ENCODE measurements at places on chromosomes 3 and 15. TPM values are rescaled to one million over a fixed set of nuclear protein-coding genes. Genes with fewer than 3 reads are reported as not detected.

DNA sequence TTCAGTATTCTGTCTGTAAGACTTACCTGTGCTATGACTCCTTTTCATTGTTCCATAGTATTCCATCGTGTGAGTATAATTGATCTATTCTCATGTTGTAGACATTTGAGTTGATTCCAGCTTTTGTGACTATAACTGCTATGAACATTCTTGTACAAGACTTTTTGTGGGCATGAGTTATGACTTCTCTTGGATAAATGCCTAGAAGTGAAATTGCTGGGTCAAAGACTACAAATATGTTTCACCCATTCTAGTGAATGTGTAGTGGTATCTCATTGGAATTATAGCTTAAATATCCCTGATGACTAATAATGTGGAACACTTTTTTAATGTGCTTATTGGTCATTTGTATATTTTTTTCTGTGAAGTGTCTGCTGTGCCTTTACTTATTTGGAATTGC, 27.6 kb upstream of the NPHP3 start:
- DNase-seq, result no peak

DNA sequence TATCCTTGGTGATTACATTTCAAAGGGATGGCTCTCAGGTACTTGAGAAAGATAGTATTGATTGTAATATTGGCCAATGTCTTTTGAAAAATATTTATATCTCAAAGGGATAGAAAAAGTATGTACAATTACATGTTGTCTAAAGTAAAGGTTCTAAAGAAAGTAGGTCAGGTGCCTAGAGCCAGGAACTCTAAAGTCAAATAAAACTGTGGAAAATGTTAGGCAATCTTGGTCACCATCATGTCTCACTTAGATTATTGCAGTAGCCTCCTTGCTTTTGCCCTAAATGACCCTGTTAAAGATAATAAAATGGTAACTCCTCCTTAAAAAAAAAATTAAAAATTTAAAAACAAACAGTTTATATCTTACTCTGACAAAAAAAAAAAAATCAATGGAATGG, 198.5 kb upstream of the ARPP21 start:
- DNase-seq, result no peak

Gene BCL2A1
- 0.94 TPM for total RNA-seq

Gene SKOR1
- total RNA-seq, result 0.16 TPM

Gene TUSC7
- not detected for total RNA-seq

DNA sequence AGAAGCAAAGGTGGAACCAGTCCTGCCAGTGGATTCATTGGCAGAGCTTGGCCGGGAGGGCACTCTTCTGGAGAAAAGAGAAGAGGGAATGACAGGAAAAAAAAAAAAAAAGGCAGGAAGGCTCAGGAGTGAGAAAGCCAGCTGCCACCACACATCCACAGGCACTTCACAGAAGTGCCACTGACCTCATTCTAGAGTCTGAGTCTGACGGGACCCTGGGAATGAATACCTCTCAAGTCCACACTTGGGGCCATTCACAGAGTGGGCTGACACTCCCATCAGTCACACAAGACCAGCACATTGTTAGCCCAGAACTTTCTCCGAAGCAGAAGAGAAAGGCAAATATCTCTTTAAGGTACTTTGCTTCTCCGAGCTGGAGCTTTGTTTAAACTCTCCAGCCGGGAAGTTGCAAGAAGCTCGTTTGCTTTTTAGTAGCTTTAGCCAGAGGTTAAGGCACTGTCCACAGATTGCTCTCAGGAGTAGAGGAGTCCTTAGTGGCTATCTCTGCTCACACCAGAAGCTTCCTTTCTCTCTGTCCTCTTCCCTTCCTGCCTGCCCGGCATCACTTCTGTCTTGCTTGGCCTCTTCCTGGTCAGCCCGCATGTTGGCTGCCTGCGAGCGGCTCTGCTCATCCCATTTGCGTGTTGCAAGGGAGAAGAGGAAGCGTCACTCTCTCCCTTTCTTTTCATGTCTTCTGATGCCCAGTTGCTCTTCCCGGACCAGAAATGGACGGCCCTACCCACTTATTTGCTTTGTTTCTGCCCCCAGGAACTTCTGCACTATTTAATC, 53.8 kb downstream of the CMTM6 start:
- no peak for DNase-seq

DNA sequence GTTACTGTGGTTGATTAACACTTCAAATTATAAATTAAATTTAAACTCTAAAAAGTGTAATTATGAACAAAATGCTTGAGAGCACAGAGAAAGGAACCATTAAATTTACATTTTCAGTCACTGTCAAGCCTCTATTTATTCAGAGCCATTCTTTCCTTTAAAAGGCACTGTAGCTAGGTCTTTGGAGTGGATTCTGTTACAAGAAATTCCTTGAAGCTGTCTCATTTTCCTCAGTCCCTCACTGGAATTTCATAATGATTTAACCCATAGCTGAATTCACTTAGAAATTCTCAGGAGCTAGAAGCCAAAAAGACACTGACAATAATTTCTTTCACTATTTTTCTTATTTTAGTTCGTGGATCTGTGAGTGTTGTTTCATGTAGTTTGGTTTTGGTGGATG, 81.2 kb upstream of the TCF12 start:
- no peak for DNase-seq

GRCh38 chr15:90967206-90967605, 12.5 kb downstream of the RCCD1 start:
- no peak for DNase-seq

DNA sequence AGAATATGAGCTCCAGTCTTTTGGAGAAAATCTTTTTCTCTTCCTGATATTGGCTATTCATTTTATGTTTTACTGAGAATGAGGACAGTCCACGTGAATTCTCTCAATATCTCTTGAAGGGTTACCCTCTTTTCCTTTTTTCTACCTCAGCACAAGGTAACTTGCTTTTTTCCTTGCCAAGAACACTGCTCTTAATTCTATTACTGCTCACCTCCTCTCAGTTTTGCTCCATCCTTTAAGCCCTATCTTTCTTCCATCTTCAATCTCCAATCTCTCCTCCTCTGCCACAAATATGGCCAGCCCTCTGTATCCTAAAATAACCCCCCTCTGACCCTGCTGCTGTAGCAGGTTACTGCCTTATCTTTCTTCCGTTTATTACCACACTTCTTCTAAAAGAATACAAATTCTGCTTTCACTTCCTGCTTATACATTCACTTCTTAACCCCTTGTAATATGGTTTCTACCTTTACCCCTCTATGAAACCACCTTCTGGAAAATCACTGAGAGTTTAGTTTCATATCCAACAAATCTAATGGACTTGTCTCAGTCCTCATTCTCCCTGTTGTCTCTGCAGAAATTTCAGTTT, 89.0 kb downstream of the NFKBIZ start:
- DNase-seq, result no peak

DNA sequence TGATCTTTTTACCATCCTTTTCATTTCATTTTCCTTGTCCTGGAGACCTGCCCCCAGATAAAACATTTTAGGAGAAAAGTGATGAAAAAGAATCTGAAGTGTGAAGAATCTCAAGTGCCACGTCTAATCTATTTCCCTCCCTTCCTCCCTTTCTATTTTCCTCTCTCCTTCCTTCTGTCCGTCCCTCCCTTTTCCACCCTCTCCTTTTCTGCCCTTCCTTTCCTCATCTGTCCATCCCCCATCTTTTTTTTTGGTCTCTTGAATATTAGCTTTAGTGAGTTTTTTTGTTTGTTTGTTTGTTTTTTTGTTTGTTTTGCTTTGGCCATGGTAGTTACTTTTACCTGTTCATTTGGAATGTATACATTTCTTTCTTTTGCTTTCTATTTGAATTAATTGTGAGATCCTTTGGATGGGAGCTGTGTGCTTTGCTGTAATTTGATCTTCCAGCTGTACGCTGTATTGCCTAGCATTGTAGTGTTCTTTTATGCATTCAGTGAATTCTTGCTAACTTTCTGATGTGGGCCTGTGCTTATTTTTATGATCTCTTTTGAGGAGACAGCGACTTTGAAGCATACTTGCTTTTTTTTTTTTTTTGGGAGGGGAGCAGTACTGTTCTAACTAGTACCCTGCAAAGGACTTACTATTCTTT, 19.2 kb downstream of the CDIN1 start:
- no peak for DNase-seq

Gene UTS2B
- total RNA-seq, result 1.6 TPM

Gene TUSC2
- 16.2 TPM for total RNA-seq

GRCh38 chr3:189096092-189096491, 75.7 kb upstream of the TPRG1 start:
- no peak for DNase-seq

Gene VPS39
- 52.3 TPM for total RNA-seq

DNA sequence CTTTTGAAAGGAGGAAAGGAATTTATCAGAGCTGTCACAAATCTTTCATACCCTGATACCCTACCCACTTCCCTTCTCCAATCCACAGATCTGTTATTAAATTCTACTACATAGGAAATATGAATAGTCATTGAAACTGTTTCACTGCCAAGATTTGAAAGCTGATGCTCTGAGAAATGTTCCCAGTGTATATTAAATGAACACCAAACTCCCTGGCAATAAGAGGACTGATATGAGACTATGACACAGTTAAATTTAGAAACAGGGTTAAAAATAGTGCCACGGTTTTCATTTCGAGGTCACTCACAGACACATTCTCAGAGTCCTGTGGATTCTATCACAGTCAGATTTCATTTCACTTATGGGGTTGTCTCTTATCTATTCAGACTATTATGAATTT, 27.2 kb upstream of the GBE1 start:
- no peak for DNase-seq

DNA sequence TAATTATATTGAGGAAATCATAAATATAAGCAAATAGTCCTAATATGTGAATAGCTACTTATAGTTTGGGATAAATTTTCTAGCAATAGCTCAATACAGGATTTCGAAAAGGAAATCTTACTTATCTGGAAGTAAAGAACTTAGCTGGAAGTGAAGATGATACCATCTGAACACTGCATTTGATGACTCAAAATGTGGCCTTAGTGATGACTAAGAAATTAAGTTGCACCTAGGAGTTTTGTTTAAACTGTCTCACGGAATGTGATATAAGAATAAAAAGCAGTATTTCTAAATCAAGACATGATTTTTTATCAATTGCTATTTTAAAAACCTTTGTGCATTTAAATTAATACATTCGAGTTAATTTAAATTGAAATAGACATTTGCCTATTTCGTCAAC, 91.2 kb downstream of the EOMES start:
- no peak for DNase-seq

DNA sequence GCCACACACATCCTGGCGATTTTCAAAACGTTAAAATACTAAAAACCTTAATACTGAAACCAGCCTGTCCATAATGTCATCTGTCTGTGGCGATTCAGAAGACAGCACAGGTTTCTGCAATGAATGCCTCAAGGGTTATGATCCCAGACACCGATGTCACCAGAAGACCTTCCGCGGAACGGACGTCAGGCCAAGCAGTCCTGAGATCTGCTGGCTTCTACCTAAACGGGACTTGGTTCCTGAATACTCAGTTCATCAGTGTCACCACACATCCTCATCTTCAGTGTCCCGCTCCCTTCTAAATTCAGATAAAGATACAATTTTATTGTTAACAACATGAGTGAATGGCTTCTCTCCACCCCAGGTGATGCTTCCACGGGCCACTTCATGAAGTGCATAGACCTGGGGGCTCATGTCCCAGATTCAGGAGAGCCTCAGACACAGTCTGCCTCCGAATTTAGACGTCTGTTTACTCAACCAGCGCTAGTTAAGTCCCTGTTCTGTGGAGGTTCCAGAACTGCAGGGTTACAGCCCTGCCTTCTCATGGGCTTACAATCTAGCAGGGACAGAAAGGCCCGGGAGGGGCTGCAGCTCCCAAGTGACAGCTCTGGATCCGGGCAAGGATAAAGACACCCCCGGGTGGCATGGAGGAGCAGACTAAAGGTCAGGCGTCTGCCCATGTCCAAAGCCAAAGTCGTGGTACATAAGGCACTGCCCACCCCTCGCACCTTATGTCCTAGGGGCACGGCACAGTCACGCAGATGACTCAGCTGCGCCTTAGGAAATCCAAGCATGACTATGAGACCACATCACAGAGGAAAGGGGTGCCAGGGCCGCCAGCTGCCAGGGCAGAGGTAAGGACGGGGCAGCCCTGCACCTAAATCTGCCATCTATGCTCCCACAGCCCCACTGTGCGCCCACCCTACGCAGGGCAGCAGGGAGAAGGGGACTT, 75.9 kb downstream of the VGLL4 start:
- peak; percentile 39 for DNase-seq

DNA sequence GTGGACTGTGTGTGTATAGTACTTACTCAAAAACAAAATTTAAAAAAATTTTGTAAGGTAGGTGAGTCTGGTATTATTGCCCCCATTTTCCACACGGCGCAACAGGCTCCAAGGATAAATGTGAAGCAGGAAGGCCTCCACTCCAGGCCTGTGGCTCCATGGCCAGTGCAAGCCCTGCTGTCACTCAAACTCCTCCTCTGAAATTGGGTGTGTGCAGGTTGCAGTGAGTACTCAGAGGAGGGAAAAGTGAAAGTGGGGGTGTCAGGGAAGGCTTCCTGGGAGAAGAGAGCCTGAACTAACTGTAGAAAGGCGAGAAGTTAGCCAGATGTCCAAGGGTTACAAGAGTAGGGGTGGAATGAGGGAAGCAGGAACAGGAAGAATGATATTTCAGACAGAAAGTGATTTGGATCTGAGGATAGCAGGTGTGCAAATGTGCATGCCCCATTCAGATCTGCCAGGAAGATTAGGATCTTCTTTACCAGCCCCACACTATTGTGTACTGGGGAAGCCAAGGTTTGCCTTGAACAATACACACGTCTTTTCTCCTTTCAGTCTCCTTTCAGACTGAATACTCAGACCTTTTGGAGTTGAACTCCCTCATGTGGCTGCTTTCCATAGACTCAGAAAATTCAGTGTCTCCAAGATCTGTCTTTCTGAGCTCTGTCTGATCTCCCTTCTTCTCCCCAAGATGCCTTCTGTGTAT, 48.7 kb upstream of the RYK start:
- no peak for DNase-seq

GRCh38 chr15:71337197-71337845, 222.1 kb downstream of the THSD4 start:
- DNase-seq, result no peak

Gene UQCC5
- 4.1 TPM for total RNA-seq

Gene DPPA4
- total RNA-seq, result under 0.01 TPM

Gene RNU5B-1
- not detected for total RNA-seq

Gene ILDR1
- not detected for total RNA-seq

DNA sequence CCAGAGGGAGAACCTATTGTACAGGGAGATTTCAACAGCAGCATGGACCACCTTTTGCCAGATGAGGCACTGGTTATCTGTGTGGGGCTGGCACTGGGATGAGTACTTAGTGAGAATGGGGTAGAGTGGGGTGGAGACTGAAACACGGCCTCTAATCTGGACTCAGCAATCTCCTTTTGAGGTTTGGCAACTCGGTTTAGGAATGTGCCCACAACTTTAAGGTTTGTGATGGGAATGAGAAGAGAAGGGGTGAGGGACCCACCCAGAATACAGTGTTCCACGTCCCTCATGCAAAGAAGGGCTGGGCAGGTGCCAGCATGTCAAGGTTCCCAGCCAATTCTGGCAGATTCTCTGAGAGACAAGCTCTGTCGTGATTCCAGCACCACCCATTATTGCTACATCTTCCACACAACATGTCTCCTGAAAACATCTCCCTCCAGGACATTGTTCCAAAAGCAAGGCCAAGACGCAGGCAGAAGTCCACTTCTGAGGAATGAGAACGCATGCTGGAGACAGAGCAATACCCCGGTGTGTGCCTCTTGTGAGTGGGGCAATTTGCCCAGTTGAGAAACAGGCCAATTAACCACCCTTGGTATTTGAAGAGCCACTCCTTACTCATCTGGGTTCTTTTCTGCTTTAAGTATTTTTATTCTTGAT, 37.5 kb upstream of the CCR4 start:
- no peak for DNase-seq

- DNase-seq, result no peak
Observed at GRCh38 chr15:70274908-70275307, 177.2 kb upstream of the TLE3 start.

Gene P2RY12
- 49.8 TPM for total RNA-seq

Gene AMT
- 0.62 TPM for total RNA-seq

Measured in occipital lobe (tissue), 3 donors.